ENCODE measurements at places on chromosomes 1 and 21.

DNA sequence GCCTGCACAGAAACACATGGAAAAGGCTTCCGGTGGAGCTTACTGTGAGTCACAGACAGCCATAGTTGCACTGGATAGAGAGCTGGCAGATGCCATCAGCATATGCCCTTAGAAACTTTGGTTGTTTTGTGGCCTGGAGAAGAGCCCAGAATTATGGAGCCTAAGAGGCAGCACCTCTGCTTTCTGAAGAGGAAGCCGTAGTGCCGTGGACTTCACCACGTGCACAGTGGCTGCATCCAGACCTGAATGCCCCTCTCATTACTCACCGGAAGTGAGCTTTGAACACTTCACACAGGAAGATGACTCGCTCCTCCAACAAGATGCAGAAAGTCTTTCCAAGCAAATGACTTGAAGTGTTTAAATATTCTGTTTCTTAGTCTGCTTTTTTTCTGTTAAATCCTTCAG lies 28.4 kb downstream of the JUN start:
- DNase-seq: no peak

DNA sequence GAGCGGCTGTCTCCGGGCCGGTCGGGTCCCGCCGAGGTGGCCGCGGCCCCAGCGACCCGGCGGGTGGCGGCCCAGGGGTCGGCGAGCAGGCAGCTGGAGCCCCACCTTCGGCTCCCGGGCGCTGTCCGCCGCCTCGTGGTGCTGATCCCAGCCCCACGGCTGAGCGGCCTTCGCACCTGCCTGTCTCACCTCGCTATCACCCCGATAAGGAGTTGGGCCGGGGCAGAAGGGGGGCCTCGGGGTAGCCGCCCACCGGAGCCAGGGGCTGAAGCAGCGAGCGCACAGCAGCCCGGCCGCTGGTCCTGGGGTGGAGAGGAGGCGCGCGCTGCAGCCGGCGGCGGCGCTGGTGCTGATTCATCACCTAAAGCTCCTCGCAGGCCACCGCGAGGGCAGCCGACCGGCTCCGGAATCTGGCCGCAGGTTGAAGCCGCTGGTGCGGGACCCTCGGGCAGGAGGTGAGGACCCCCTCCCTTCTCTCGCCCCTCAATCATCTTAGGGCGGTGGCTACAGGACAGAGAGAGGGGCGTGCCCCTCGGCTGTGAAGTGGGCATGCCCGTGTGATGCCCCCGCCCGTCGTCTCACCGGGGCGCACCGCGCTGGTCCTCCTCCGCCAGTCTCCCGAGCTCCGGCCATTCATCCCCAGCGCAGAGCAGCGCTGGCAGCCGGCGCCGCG lies 575 bp downstream of the TRIM67 start:
- DNase-seq: no peak

DNA sequence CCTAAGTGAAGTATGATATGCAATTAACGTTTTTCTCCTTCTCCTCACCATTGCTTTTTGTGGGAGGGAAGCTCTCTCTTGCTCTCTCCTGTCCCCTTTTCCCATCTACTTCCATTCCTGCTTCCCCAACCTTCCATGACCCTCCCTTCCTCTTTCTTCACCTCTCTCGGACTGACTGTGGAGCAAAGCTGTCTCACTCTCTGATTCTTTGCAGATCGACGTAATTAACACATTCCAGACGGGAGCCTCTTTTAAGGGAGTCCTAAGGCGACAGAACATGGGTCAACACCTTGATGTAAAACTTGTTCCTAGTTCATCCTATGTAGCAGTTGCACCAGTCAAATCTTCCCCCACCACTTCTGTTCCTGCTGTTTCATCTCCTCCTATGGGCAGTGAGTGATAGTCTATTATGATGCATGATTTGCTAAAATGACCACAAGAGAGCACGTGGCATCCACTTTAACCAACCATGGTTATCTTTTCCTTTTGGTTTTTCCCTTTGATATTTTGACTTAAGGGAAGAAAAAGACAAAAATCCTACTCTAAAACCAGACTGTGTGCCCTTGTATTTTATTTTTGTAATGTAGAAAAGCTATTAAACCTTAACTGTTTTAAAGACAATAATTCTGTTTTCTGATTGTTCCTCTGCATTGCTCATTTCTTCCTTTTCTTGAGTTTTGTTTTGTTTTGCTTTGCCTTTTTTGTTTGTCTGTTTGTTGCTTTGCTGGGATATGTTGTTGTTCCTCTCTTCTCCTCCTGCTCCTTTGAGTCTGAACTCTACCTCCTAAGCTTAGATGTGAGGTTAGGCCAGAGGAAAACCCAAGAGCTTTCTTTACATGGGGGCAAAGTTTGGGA lies 31.7 kb upstream of the LAX1 start:
- no peak for DNase-seq

GRCh38 chr21:38505654-38506523 lies 7.6 kb upstream of the ERG start:
- peak; percentile 17 for DNase-seq

GRCh38 chr1:226870401-226871279 lies at the start of gene PSEN2:
TSS of gene PSEN2 (plus strand) at chr1:226870616. CDS start at chr1:226881908, 11,292 bp downstream.
- DNase-seq: peak; percentile 41

DNA sequence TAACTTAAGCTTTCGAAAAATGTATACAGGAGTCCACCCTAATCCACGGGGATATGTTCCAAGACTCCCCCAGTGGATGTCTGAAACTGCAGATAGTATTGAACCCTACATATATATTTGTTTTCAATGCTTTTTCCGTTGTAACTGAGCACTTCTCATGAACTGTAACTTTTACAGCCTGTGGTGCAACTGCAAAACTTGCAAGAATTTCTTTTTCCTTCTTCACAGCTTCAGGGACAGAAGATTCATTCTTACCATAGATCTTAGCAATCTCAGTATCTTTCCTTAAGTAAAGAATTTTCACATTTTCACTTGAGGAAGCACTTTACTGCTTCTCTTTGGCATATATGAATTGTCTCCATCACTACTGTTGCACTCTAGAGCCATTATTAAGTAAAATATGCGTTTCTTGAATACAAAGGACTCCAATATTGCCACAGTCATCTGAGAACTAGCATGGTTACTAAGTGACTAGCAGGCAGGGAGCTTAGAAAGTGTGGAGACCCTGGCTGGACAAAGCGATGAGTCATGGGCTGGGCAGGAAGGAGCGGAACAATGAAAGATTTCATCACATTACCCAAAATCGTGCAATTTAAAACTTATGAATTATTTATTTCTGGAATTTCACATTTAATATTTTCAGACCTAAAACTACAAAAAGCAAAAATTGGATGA lies 14.1 kb downstream of the DPYD start:
- DNase-seq: no peak

DNA sequence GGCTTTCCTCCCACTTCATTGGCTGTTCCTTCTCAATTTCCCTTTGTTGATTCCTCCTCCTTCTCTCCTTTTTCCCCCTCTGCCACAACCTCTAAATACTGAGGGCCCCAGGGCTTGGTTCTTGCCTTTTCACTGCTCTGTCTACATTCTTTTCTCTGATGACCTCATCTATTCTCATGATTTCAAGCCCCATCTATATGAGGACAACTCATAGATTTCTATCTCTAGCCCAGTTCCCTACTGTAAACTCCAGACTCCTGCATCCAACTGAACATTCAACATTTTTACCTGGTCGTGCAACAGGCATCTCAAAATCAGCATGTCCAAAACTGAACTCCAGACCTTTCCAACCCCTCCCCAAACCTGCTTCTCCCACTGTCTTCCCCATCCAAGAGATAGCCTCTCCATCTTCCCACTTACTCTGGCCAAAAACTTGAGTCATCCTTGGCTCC lies 11.5 kb upstream of the SLC9A1 start:
- no peak for DNase-seq

- DNase-seq: no peak
These were observed 53.6 kb upstream of the MUTYH start for GRCh38 chr1:45393718-45394302.

DNA sequence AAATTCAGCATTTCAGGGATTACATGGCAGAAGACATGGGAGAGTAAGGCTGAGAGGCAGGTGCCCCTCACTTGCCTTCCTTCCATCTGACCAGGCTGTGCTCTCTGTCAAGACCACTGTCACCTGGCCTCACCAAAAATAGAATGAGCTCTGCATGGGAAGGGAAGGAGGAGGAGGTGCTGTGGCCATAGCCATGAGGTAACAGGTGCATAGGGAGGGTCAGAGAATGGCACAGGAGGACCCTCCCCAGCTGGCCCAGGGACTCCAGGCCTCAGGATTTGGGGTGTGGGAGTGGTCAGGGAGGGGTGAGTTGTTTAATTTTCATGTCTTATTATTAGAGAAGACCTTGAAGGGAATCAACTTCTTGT lies 192.3 kb downstream of the FCRL5 start:
- DNase-seq: no peak

GRCh38 chr1:203238535-203238934 lies 9.1 kb upstream of the CHIT1 start:
- DNase-seq: no peak

DNA sequence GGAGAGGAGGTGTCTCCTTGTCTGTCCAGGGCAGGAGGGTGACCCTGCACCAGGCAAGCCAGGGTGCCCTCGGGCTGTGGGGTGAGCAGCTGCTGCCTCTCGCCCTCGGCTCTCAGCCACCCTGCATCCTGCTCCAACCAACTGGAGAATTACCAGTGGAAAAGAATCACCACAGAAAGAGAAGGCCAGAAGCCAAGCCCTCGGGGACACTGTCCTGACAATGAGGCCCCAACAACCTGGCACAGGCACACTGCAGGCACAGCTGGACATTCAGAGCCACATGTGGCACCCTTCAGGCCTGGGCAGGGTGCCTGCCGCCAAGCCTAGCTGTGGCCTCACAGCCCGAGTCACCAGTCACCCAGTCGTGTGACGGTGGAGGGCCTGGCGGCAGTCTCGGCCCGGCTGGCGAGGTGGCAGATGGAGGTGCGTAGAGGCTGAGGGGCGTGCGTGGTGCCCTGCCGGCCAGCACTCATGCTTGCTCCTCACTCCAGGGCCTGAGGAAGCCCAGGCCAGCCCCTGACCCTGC lies 12.0 kb downstream of the MEGF6 start:
- no peak for DNase-seq

GRCh38 chr1:85330711-85331290 lies 54.4 kb upstream of the BCL10 start:
- DNase-seq: no peak

- peak; percentile 43 for DNase-seq
These were observed 93.3 kb downstream of the SSBP3 start for GRCh38 chr1:54312796-54313316.

GRCh38 chr21:38712664-38713063 lies 93.1 kb upstream of the ETS2 start:
- DNase-seq: no peak

GRCh38 chr1:12596007-12596821 lies 21.8 kb downstream of the DHRS3 start:
- DNase-seq: no peak

DNA sequence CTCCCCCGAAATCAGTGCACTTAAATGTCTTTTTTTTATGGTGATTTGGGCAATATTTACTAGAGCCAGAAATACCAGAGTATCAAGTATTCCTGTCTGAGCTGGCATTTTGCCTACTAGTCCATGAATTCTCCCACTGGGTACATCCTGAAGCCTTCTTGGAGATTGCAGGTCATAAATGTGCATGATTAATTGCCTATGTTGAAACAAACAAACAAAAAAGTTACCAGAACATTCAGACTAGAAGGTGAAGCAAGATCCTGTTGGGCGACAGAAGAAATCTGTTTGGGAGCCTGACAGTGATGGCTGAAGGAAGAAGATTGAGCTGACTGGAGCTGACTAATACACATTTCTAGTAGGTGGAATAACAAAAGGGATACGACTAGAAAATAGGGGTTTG lies 127.4 kb upstream of the NRIP1 start:
- DNase-seq: no peak

DNA sequence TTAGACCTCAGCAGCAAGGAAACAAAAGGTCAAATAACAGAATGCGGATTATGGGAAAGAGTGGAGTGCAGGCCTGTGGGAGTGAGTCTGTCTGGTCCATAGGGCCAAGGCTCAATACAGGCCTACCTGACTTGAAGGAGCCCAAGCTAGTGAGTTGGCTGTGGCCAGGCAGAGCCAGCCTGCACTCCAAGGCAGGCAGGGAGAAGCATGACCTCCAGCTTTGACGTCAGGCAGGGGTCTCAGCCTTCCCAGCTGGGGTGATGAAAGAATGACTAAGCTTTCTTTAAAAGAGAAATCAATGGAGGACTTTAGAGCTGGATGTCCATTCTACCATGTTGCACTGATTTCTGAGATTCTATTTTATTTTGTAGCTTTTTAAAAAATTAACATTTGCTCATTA lies 62.8 kb downstream of the RHOU start:
- no peak for DNase-seq

DNA sequence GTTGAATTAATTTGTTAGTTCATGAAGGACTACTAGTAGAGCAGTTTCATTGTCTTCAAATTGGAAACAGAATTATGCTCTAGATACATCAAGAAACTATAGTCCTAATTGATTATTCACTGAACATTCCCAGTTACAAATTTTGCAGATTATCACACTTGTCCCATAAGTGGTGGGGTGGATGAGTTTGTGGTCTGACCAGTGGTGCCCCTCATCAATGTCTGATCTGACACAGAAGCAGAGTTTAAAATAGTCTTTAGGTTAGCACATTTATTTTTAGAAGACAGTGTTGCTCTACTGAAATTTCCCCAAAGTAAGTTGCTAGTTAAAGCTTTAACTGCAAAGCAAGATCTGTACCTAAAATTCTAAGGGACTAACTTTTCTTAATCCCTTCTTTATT lies 42.9 kb downstream of the INKA2 start:
- no peak for DNase-seq

- DNase-seq: peak; percentile 6
These were observed 53.3 kb upstream of the FGGY start for GRCh38 chr1:59243550-59243949.

- DNase-seq: no peak
These were observed 46.0 kb downstream of the GRHL3 start for GRCh38 chr1:24364975-24365678.

- no peak for DNase-seq
These were observed 7.8 kb downstream of the PTTG1IP start for GRCh38 chr21:44865561-44866280.

- DNase-seq: no peak
These were observed 106.3 kb upstream of the CSF3R start for GRCh38 chr1:36588972-36589371.

DNA sequence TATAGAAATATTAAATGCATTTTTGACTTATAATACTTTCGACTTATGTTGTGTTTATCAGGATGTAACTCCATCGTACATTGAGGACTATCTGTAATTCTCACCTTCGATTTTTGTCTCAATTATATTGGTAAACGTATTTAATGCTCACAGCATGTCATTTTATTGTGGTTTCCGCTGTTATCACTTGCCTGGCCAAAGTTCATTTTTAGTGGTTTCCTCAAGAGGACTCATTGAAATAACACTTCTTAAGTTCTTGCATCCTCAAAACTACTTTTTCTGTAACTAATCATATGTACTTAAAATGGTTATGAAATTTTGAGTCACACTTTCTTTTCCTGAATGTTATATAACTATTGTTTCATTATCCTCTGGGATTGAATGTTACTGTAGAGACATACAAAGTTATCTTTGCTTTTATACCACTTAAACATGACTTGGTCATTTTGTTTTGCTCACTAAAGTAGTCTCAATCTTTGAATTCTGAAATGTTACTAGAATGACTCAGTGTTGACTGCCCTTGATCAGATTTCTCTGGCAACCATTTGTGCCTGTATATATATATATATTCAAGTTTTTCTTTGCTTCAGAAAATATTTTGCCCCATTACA lies 289.6 kb upstream of the PROX1 start:
- DNase-seq: no peak

- no peak for DNase-seq
These were observed 2.5 kb downstream of the PBX1 start for GRCh38 chr1:164561472-164561871.

Measured in NCI-H2081 treated with DMSO at 0.1 percent for 48 hours (cell line).